H4 (cell line): ENCODE measurements at places on chromosomes 4 and X. TPM values are rescaled to one million over a fixed set of nuclear protein-coding genes. Genes with fewer than 3 reads are reported as not detected.
A peak's percentile ranks its signal among the peaks of the same experiment; 100 is the strongest.

DNA sequence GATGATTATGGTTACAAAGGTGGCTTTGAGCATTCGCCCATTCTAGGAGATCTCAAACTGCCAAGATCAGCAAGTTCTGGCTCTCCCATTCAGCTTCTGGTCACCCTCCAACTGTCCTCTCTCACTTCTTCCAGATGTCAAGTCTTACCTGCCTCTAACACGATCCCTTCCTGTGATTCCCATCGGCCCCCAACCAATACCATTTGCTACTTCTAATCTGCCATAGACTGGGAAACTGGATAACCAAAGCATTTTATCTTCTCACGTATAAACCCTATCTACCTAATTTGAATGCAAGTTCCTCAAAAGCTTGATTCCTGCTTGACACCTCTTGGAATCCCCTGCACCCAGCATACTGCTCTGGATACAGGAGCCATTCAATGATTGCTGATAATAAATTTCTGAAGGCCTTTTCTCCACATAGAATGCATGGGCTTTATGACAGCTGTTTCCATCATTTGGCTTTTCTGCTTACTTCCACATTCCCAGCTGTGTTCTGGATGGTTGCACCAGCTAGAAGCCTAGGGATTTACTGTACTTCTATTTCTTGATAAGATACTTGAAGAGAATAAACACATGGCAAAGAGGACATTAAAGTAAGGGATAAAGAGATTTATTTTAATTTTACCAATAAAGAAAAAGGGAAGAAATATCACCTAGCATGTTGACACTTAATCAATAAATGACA, 9.6 kb downstream of the GPC4 start:
- no peak for DNase-seq

ZDHHC9 gene
- total RNA-seq: 16.0 and 24.5 TPM in 2 replicates

DNA sequence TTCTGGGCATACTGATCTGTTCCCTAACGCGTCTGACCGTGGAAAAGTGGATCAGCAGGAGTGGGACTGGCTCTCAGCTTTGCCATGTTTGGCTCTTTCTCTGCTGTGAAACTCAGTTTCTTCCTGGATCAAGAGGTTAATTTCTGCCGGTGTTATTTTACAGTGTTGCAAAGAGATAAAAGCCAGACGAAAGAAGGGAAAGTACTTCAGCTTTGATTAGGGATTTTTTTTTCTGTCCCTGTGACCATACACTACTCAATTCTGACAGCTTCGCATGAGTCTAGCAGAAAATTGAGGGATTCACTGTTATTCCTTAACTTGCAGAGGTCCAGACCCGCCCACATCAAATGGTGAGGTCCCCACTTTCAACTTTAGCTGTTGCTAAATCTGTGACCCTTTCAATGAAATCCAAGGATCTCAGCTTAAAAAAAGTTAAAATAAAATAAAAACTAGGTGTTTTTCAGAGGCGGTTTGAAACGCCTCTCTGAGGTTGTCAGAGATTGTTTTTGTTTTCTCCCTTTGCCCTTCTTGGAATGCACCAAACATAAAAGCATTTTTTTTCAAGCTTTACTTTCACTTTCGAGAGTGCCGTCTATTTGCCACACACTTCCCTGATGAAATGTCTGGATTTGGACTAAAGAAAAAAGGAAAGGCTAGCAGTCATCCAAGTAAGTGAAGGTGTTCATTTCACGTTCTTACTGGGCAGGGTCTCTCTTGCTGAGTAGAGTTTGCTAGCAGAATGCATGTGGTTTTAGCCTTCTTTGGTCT, at the start of gene TLR3:
Gene TLR3 (plus strand): TSS at position 576 of the 768 bp plus-strand sequence. CDS start 7,464 bp downstream, outside the sequence.
- peak; percentile 51 for DNase-seq

ZIC3 gene
- total RNA-seq: 0.02 TPM in 1 of 2 replicates, not detected in the other

DNA sequence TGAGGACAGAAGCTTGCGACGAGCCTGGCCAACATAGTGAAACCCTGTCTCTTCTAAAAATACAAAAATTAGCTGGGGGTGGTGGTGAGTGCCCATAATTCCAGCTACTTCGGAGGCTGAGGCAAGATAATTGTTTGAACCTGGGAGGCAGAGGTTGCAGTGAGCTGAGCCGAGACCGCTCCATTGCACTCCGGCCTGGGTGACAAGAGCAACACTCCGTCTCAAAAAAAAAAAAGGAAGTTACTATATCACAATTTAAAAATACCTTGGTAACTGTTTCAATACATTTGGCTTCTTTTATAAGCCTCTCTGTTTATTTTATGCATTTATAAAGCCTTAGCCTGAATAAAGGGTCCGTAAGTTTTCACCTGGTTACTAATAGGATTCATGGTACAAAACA, 46.6 kb upstream of the CHRNA9 start:
- no peak for DNase-seq

- no peak for DNase-seq
Measured at GRCh38 chr4:126136922-126137781, 822.4 kb downstream of the FAT4 start.

- peak; percentile 14 for DNase-seq
Measured at GRCh38 chr4:150950657-150951288, 64.3 kb downstream of the LRBA start.

WWC2 gene
- 8.5 and 10.9 TPM in 2 replicates for total RNA-seq

TCEAL5 gene
- not detected in 2 replicates for total RNA-seq

GPR173 gene
- total RNA-seq: 0.72 and 1.7 TPM in 2 replicates

DNA sequence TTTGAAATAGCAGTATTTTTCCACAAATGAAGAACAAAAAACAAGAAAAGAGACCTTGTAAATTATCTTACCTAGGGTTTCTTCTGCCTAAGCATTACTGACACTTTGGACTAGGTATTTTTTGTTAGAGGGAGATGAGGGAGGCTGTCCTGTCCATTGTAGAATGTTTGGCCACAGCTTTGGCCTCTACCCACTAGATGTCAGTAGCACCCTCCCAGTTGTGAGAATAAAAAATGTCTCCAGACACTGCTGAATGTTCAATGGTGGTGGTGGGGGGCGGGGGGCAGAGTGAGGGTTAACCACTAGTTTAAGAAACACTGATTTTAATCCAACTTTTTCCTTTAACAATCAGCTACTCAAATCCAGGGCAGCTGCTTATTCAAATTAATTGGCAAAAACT, 25.8 kb downstream of the OTUD4 start:
- DNase-seq: peak; percentile 12

GRCh38 chr4:99417125-99417524, 18.0 kb downstream of the ADH7 start:
- no peak for DNase-seq

FAM149A gene
- total RNA-seq: 1.4 and 2.2 TPM in 2 replicates

USP17L15 gene
- total RNA-seq: not detected in 2 replicates

DNA sequence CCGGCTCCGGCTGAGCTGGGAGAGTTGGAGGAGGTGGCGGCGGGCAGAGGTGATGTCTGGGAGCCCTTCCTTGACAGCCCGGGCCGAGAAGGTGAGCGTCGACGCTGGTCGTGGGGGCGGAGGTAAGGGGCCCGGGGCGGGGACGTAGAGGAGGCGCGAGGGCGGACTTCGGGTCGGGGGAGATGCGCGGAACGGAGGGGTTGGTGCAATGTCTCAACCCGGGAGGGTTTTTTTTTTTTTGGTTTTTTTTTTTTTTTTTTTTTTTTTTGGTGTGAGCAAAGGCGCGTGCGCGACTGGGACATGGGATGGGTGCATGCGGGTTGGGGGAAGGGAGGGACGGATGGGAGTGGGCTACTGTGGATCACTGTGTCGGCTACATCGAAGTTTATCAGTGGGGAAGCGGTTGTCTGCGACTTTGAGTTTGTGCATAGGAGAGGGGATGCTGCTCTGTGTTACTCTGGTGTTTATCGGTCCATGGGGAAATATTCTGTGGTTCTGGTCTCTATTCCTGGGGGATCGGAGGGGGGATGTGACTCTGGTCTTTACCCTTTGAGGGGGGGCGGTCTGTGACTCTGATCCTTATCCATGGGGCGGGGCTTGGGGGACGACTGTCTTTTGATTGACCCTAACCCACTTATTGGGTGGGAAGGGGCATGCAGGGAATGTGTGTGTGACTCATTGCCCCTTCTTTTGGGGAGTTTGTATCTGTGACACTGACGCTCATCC, 537 bp downstream of the RBM10 start:
- no peak for DNase-seq

ADH4 gene
- not detected in 2 replicates for total RNA-seq

GRCh38 chrX:131613260-131613659, 69.4 kb downstream of the OR13H1 start:
- no peak for DNase-seq

DNA sequence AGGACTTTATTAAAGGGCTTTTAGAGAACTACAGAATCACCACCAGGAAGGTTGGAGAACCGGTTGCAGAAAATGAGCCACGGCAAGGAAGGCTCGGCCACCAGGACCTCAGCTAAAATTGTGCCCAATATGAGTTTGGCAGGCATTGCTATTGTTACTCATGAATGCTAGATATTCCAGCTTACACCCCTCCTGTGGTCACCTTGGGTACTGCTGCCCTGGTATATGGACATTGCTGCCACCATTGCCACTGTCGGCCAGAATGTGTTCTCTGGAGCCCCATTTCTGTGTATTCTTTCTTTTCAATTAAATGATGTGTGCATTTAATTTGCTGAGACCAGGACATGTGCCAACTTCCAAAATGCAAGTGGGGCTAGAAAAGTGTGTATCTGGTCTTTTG, 626.7 kb upstream of the BOD1L1 start:
- peak; percentile 40 for DNase-seq

- peak; percentile 47 for DNase-seq
Measured at GRCh38 chr4:29805245-29805644, 914.9 kb upstream of the PCDH7 start.

DNA sequence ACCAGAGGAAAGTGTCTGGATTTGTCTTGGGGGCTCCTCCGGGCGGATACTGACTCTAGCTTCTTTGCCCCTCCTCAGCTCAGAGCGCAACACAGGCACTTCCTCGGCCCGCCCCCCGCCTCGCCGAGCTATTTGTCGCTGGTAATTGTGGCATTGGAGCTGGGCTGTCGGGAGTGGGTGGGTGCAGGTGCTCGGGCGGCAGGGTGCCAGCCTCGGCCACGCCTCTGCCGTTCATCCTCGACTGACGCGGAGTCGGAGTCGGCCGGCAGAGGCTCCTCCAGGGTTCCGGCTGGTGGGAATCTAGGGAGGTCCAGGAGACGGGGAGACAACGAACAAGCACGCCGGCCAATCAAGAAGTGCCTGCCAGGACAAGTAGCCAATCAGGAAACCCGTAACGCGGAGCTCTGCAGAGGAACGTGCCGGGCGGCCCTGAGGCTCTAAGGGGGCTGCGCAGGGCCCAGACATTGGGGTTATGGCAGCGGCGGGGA, 3.9 kb upstream of the SYN1 start:
- no peak for DNase-seq

- DNase-seq: no peak
Measured at GRCh38 chr4:52015366-52015765, 4.8 kb downstream of the LRRC66 start.

MAGEA3 gene
- total RNA-seq: 15.8 and 18.1 TPM in 2 replicates

GRCh38 chr4:57374866-57375595, 264.8 kb upstream of the IGFBP7 start:
- no peak for DNase-seq

FAM50A gene
- 52.2 and 63.0 TPM in 2 replicates for total RNA-seq

DNA sequence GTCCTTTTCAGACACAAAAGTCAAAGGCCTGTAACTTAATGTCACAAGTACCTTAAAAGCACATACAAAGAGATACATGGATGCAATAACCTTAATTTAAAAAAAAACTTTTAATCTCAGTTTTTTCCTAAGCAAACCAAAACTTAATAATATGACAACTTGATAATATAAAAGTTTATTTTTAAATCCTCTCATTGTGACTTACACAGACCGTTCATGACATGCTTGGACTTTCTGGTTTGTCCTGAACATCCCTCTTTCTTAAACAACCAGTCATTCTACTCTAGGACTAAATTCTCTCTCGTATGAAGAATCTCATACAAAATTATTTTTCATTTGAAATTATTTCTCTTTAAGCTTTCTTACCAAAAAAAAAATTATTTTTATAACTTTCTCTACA, 43.1 kb upstream of the CYP2U1 start:
- no peak for DNase-seq

DNA sequence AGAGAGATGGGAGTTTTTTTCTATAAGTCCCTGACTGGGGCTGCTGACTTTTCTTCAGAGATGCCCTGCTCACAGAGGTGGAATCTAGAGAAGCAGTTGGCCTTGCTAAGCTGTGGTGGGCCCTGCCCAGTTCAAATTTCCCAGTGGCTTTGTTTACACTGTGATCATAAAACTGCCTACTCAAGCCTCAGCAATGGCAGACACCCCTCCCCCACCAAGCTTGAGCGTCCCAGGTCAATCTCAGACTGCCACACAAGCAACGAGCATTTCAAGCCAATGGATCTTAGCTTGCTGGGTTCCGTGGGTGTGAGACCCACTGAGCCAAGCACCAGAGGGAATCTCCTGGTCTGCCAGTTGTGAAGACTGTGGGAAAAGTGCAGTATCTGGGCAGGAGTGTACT, 199.8 kb upstream of the WDFY3 start:
- DNase-seq: no peak

DNA sequence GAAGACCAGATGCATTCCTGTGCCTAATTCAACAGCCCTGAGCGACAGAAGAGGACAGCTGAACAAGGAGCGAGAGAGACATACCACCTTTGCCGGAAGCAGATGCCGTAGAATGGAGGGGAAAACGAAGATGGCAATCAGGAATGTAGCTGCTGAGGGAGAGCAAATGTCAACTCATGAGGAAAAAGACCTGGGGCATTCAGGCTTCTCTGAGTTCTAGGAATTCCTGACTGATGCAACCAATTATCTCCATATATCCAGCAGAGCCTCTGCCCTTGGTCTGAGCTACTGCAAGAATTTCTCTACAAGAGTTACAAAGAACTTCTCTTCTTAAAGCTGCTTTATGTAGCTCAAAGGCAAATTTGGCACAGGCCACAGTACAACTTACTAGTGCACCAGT, 40.5 kb upstream of the INPP4B start:
- DNase-seq: no peak

- DNase-seq: peak; percentile 30
Measured at GRCh38 chrX:150476164-150476699, 92.2 kb upstream of the MTM1 start.

GRCh38 chr4:110042545-110043517, 130.1 kb downstream of the EGF start:
- no peak for DNase-seq

SCRG1 gene
- total RNA-seq: not detected in 2 replicates

DNA sequence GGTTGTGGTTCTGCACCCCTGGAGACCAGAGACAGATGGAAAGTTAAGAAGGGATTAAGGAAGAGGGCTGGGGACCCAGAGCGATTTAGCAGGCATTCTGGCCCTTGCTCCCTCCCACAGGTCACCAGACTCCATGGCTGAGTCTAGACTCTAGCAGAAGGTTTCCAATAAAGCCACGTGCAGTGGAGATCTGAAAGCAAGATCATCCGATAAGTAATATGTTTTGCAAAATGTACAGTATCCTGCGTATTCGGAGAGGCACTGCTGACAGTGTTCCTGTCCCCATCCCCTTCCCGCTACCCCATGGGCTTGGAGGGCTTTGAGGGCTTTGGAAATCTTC, 531 bp upstream of the GPRIN3 start:
- no peak for DNase-seq

GRCh38 chrX:20112022-20112774, 4.5 kb downstream of the MAP7D2 start:
- no peak for DNase-seq

GRCh38 chr4:137655302-137655701, 123.0 kb upstream of the PCDH18 start:
- DNase-seq: peak; percentile 66

GRCh38 chr4:137476345-137476744, 55.9 kb downstream of the PCDH18 start:
- no peak for DNase-seq
